ENCODE measurements at places on chromosomes 4 and X.
A peak's percentile ranks its signal among the peaks of the same experiment; 100 is the strongest.

DNA sequence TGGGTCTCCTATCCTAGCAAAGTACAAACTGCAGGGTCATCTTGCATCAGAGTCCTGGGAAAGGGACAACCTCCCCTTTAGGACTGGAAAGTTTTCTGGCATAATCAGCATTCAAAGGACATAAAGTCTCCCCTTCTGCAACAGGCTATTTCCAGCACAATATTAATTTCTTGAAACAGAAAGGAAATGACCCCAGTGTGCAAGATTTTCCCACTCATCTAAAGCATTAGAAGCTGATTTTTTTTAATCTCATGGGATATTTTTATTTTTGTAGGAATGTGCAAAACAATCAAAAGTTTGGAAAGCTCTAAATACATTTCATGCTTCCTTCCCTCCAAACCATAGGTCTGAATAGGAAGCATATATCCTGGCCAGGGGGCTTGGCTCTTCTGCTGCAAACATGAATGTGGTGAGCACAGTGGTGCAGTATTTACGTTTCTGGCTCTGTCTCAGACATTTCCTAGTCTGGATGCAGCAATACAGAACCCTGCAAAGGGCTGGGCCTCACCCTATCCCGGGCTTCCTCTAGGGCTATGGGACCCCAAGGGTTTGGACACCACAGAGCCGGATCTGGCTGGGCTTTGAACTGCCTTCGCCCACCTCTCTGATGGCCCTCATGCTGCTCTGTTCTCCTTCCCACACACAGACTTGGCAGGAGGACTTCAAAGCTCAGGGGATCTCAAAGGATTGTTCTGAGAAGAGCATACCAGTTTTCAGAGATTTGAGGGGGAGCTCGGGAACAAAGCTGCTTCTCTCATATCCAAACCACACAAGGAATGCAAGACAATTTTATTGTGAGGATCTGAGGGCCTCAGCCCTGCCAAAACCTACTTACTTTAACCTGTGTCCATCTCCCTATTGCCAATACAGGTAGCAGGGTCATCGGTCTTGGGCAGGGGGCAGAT is 64.9 kb downstream of the POLR2B start:
- DNase-seq, result no peak

DNA sequence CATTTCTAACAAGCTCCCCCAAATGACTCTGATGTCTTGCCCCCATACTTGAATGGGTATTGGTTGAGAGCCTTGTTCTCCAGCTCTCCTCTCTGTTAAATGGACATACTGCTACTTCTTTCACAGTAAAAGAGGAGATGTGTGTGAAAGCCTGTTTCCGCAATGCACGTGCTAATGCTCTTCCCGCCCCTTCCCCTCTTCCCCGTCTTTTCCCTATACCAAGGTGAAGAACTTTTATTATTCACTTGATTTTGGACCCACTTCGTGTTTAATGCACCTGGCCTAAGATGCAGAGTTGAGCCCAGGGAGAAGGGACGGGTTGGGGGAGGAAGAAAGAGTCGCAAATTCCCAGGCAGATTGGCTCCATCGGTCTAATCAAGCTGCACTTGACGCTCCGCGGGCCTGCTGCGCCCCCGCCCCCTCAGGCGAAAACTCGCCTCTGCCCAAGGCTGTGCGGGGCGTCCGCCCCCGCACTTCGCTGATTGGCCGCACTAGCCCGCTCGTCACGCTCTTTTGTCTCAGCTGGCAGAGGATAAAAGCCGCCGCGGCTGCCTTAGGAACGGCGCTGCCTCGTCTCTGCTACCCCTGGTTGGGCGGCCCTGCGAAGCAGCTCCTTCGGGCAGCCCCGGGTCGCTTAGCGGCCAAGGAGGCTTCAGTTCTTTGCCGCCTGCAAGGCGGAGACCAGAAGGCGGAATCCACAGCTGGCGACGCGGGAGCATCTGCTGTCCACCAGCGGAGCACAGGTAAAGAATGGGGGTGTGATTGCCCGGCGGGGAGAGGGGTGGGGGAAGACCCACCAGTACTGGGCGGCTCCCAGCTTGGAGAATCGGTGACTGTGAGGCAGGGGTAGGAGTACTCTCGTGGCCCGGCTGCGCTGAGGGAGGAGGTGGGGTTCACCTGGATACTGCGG is at the start of gene ZCCHC12:
Gene ZCCHC12, plus strand, starts transcription at position 562 of the 910 bp plus-strand sequence. CDS start 1,421 bp downstream, outside the sequence.
- no peak for DNase-seq

GRCh38 chrX:10072786-10073568 is 83.8 kb upstream of the CLCN4 start:
- DNase-seq, result no peak

- no peak for DNase-seq
Measured at GRCh38 chrX:18707426-18708049, at the start of gene PPEF1. Gene PPEF1 (plus strand): TSS chrX:18707645. CDS start chrX:18707781, 136 bp downstream.

DNA sequence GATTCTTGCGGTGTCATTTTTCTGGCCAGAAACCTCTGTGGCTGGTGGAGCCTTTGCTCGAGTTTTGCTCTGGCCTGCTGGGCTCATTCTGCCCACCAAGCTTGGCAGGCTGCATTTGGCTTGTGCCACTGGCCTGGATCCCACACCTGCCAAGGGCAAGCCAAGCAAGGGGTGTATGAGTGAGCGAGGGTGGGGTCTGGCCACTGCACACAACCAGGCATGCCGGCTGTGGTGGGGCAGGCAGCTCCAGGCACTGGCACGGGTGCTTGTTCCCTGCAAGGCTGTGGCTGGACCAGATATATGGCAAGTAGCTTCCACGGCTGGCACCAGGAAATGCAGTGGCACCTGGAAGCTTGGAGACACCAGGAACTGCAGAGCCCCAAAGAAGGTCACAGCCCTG is 68.6 kb upstream of the PPP3CA start:
- DNase-seq, result no peak

DNA sequence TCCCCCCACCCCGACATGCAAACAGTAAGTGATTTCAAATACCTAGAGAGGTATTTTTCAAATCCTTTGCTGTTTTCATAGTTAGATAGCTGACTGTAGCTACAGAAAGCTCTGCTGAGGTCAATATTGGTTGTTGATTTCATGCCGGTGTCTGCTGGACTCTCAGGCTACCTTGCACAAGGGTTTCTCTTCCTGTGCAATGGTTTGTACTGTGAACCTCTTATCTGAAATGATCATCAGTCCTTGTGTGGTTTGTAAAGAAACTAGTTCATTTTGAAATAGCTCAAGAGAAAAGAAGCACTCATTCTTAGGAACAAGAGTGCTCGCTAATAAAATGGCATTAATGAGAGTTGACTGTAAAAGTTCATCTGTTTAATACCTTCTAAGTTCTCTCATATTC is 2.1 kb downstream of the MTM1 start:
- no peak for DNase-seq

DNA sequence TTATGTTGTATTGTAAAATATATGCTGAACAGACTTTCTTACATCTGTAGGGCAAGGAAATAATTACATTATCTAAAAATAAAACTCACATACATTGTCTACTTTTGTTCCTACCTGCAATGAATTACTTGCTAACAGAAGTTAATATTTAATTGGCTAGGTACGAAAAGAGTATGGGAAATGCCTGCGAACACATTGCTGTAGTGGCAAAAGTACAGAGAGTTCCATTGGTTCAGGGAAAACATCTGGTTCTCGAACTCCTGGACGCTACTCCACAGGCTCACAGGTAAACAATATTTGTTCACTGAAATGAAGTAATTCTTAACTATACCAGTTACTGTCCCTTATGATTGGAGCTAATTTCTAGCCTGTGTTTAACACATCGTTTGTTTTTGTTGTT is 837.4 kb downstream of the ADGRL3 start:
- DNase-seq, result no peak

DNA sequence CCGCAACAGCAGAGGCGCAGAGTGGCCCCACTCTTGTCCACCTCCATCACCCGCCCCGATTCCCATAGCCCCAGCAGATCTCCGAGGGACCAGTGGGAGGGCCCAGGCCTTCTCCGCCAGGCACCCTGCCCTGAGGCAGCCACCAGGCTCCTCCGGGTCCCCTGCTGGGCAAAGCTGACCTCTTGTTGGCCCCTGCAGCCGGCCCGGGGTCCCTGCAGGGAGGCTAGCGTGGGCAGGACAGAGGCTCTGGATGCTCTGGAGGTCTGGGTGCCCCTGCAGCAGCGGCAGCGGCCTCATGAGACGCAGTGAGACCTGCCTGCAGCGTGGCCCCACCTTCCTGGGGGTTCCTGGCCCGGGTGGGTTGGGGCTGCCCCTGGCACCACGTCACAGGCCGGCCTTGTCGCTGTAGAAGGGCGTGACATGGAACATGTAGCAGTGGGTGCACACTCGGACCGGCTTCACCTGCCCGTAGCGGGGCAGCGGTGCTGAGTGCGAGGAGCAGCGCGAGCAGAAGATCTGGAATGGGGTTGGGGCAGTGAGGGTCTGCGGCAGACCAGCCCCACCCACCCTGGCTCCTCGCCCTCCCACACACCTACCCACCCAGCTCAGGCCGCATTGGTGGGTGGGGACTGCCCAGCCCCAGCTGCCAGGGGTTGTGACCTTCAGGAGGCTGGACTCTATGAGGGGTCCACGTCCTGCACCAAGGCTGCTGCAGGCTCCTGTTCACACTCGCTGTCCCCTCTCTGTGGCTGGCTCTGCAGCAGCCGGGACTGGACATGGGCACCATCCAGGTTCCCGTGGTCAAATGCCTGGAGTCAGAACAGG is 8.6 kb upstream of the MXD4 start:
- DNase-seq, result no peak

DNA sequence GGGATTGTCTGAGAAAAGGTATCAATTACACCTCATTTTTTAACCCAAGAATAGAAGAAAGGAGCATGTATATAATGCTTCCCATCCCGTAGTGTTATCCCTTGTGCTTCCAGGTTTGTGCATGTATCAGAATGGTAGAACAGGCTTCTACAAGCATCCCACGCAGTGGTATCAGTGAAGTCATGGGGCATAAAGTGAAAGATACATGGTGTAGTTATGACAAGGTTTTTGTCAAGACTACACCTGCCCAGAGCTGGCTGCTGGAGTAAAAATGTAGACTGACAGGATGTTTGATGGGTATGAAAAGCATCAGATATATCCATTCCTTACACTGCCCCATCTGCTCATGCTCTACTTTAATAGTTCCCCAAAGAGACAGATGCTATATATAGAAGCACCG is 9.5 kb downstream of the TLR1 start:
- DNase-seq, result no peak

GRCh38 chrX:71908387-71908786 is 2.3 kb upstream of the NHSL2 start:
- DNase-seq, result no peak

GRCh38 chr4:179634862-179635261 is 2192.6 kb upstream of the AGA start:
- DNase-seq, result no peak

DNA sequence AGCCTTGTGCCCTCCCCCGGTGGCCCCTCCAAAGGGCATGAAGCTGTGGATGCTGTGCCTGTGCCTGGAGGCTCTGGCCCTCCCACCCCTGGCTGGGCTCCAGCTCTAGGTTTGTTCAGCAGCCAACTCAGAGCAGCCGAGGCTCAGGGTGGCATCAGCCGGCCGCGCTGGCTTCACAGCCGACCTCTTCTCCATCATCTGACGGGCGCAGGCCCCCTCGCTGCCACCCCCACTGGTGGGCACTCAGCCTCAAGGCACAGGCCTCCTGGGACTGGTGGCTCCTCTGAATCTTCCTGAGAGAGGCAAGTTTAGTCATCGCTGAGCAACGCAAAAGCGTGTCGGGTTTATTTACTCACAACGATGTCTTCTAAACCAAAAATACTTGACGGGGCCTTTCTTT is 46.0 kb downstream of the PCGF3 start:
- peak; percentile 30 for DNase-seq

DNA sequence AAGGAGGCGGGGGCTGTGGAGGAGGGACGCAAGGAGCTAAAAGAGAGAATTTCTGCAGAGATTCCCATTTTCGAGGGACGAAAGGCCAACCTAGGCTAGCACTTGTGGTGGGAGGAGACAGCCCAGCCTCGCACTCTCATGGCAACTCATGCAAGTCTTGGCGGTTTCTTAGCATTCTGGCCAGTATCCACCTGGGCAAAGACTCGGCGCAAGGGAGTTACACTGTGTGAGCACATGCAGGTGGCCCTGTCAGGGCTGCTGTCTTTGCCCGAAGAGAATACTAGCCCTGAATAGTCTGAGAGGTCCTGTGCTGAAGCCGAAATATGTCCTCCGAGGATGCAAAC is 15.5 kb downstream of the MCF2 start:
- no peak for DNase-seq

DNA sequence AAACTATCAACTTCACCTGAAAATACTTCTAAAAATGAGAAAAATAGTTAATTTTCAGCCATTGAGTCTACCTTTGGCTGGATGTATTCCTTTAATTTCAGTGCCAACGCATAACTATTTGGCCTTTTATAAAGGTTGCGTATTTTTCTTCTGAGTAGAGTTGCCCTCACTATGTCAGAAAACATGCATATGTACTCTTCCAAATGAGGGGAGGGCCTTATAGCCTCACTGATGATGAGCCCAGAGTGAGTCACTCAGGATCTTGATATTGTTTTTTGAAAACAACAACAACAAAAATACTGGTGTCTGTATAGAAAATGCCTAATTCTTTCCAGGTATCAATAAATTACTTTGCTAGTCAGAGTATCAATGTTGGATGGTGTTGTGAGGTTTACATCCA is 349.3 kb downstream of the FBXO8 start:
- DNase-seq, result no peak

DNA sequence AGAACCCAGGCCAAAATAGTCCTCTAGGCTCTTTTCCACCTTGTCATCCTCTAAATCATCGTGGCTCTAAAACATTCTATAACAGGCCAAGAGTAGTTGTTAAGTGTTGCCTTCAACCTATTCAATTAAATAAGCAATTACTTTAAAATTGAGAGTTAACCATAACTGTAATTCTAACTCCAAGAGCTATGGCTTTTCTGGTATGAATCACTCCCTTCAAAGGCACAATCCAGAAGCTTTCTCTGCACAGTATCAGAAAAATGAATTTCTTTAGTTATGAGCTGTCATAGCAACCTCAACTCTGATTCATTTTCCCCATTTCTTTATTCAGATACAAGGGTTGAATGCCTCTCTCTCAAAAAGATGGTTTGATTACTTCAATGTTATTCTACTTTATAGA is 21.7 kb downstream of the INPP4B start:
- DNase-seq, result no peak

DNA sequence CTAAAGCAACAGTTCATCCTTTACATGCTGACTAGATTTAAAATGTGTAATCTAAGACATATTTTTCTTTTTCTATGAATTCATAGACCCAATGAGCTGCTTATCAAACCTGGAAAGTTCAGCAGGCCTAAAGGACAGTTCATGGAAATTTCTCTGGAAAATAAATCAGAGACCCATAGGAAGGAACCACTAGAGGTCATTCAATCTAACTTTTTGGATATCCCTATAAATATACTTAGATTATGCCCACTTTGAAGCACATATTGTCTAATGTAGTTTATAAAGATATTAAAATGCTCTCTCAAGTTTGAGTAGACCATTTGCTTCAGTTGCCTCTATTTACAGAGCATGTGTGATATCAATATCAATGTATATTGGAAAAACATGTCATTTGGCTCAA is 473.0 kb downstream of the FAT4 start:
- no peak for DNase-seq

DNA sequence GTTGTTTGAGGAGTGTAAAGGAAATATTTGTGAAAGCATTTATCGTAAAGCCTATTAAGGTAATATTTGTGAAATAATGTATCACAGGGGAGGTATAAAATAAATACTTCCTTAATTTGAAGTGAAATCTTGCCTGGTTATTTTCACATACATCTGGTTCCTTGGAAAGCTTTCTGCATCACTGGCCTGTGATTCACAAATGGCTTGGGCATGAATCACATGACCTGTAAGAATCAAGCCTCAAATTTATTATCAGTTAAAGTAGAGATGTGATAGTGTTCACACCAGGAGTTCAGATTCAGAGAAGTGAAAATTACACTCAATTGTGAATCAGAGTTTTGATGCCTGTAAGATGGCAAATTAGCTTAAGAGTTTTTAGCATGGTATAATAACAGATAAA is 1911.4 kb downstream of the STIM2 start:
- no peak for DNase-seq

All from anterior cingulate cortex (tissue), 58 donors.